ENCODE measurements at places on chromosomes 11 and 22.

- no peak overlapping the region for H3K4me3 ChIP-seq
- no peaks in the 10 kb centered on the region for H3K36me3 ChIP-seq
- peaks cover 8% of the 10 kb centered on the region for H3K27me3 ChIP-seq
- H3K27ac ChIP-seq = no peak overlapping the region
- H3K4me1 ChIP-seq = no peaks in the 10 kb centered on the region
Observed at GRCh38 chr22:22556995-22557925, 1.8 kb downstream of the PRAME start.

DNA sequence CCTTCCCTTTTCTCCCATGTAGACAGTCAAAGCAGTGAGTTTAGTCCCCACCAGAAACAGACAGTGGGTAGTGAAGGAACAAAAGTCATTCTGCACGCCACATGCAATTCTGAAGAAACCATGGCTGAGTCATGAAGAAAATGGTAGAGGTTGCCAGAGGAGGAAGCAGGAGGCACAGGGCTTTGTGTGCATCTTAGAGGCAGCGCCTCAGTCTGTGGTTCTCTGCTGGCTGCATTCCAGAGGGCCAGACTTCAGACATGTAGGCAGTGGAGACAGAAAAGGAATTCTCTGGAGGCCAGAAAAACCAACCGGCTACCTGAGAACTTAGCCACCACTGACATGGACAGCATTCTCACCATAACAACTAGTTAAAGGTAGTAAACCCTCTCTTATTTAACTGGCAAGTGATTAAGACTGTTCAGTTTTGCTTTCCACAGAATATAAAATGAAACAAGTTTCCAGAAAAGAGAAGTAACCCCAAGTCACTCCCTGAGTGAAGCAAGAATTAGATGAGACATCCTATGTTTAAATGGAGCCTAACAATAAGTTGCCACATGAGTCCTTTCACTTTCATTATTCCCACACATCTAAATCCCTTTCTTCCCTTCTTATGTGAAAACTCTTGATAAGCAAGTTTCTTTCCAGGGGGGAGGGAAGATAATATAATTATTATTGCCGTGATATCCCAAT, 556.1 kb downstream of the SOX6 start:
- no peaks in the 10 kb centered on the region for H3K27me3 ChIP-seq
- H3K36me3 ChIP-seq = no peaks in the 10 kb centered on the region
- H3K4me3 ChIP-seq = peak overlapping the region; percentile 14
- H3K27ac ChIP-seq = peak overlapping the region; percentile 87
- DNase-seq = peak; percentile 92
- H3K4me1 ChIP-seq = peaks cover 9% of the 10 kb centered on the region

- H3K4me3 ChIP-seq = no peak overlapping the region
- peak overlapping the region; percentile 57 for H3K27ac ChIP-seq
- no peaks in the 10 kb centered on the region for H3K36me3 ChIP-seq
- peaks cover 8% of the 10 kb centered on the region for H3K4me1 ChIP-seq
- H3K27me3 ChIP-seq = no peaks in the 10 kb centered on the region
Observed at GRCh38 chr11:34773826-34774225, 142.4 kb downstream of the APIP start.

DNA sequence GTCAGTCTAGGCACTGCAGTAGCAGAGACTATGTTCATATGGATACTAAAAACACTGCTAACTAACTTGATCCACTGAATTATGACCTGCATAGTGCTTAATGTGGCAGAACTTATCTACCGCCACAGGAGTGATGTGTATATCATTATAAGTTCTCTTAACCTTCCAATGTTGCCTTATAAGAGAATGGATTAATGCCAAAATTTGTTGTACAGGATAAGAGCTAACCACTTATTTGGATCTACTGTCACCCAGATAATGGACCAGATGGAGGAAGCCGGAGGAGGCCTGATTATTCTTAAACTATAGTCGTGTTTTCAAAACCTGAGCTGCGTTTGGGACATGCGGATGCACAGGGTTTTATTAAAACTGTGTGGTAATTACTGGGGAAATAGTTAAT, 1.9 kb upstream of the OR51B4 start:
- no peak for DNase-seq
- H3K27me3 ChIP-seq = peaks cover 66% of the 10 kb centered on the region
- H3K27ac ChIP-seq = no peak overlapping the region

DNA sequence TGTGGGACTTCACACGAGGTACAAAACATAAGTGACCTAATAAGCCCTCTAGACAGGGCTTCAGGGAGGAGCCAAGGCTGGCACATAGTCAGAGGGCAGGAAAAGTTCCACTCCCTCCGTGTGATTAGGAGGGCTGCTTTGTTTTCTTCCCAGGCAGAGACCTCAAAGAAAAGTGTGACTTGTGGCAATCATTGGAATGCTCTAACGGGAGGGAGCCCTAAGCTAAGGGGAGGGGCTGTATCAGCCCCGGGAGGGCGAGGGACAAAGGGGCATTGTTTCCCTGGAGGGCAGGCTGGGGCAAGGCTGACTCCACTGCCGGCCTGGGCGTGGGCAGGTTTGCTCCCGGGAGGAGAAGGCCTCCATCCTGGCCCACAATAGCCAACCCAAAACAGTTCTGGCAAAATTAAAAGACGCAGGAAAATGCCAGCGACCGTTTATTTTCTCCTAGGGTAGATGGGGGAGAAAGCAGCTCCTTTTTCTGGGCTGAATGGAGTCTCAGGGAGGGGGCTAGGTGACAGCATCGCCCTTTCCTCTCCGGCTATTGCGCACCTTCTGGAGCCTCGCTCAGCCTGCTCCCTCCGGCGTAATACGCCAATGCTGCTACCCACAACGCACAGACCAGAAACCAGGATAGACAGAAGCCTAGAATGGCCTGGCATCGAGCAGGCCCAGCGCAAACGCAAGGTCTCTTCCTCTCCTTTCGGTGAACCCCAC, 60.2 kb downstream of the ENDOD1 start:
- peak; percentile 33 for DNase-seq
- no peaks in the 10 kb centered on the region for H3K27me3 ChIP-seq
- peak overlapping the region; percentile 81 for H3K4me3 ChIP-seq
- no peaks in the 10 kb centered on the region for H3K36me3 ChIP-seq
- peak overlapping the region; percentile 82 for H3K27ac ChIP-seq

DNA sequence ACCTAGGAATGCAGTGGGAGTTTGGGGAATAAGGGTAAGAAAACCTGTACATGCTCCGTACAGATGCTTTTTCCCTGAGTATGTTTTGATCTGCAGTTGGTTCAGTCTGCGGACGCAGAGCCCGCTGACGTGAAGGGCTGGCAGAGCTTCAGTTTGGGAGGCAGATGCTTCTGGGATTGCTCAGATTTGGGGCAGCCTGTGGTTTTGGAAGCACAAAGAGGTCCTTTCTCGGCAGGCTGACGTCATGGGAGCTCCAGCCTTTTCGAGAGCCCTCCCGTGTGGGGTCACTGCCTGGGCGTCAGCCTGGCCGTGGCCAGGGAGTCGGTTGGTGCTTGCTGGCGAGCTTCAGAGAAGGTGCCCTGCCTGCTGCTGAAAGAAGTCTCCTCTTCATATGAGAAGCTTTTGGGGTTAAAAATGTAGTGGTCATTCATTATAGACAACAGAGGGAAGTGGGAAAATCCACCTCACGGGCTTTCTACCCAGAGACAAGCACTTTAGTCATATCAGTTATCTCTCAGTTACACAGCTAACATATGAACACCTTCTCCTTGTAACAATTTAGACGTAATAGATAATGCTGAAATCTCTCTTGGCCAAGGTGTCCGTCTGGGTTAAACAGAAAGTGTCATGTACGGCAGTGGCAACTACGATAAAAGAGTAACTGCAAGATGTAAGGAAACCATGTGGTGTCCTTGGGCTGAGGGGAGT, 26.8 kb downstream of the TPCN2 start:
- H3K27me3 ChIP-seq = no peaks in the 10 kb centered on the region
- peaks cover 10% of the 10 kb centered on the region for H3K36me3 ChIP-seq
- H3K4me1 ChIP-seq = peaks cover 30% of the 10 kb centered on the region
- DNase-seq = peak; percentile 63

- DNase-seq = no peak
- no peak overlapping the region for H3K27ac ChIP-seq
- H3K4me1 ChIP-seq = no peaks in the 10 kb centered on the region
- H3K36me3 ChIP-seq = no peaks in the 10 kb centered on the region
- peaks cover 20% of the 10 kb centered on the region for H3K27me3 ChIP-seq
Observed at GRCh38 chr11:69022260-69022659, 9.2 kb upstream of the MRGPRF start.

GRCh38 chr11:35106595-35106994, 32.4 kb upstream of the CD44 start:
- H3K27ac ChIP-seq = no peak overlapping the region
- DNase-seq = no peak
- H3K27me3 ChIP-seq = no peaks in the 10 kb centered on the region
- peaks cover 18% of the 10 kb centered on the region for H3K4me1 ChIP-seq
- H3K36me3 ChIP-seq = no peaks in the 10 kb centered on the region

- H3K4me1 ChIP-seq = peaks cover 18% of the 10 kb centered on the region
- DNase-seq = no peak
- no peaks in the 10 kb centered on the region for H3K27me3 ChIP-seq
- no peak overlapping the region for H3K4me3 ChIP-seq
- no peaks in the 10 kb centered on the region for H3K36me3 ChIP-seq
Observed at GRCh38 chr11:64119700-64120099, 46.2 kb downstream of the MACROD1 start.

- no peak overlapping the region for H3K27ac ChIP-seq
- no peak overlapping the region for H3K4me3 ChIP-seq
- H3K36me3 ChIP-seq = no peaks in the 10 kb centered on the region
- H3K27me3 ChIP-seq = peaks cover 4% of the 10 kb centered on the region
- DNase-seq = no peak
- peaks cover 4% of the 10 kb centered on the region for H3K4me1 ChIP-seq
Observed at GRCh38 chr11:1654388-1655167, 25.0 kb downstream of the KRTAP5-5 start.

DNA sequence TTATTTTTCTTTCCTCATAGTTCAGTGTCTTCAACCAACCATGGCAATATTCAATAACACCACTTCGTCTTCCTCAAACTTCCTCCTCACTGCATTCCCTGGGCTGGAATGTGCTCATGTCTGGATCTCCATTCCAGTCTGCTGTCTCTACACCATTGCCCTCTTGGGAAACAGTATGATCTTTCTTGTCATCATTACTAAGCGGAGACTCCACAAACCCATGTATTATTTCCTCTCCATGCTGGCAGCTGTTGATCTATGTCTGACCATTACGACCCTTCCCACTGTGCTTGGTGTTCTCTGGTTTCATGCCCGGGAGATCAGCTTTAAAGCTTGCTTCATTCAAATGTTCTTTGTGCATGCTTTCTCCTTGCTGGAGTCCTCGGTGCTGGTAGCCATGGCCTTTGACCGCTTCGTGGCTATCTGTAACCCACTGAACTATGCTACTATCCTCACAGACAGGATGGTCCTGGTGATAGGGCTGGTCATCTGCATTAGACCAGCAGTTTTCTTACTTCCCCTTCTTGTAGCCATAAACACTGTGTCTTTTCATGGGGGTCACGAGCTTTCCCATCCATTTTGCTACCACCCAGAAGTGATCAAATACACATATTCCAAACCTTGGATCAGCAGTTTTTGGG, at the start of gene OR51T1:
Gene OR51T1 (plus strand): TSS at position 41 of the 641 bp plus-strand sequence. CDS start 0 bp downstream, at position 41.
- peaks cover 46% of the 10 kb centered on the region for H3K27me3 ChIP-seq
- H3K27ac ChIP-seq = no peak within 1 kb of the TSS
- H3K4me1 ChIP-seq = no peaks in the 10 kb centered on the region
- no peak within 1 kb of the TSS for H3K4me3 ChIP-seq
- DNase-seq = no peak

- H3K27ac ChIP-seq = no peak overlapping the region
- H3K36me3 ChIP-seq = peaks cover 24% of the 10 kb centered on the region
- peaks cover 6% of the 10 kb centered on the region for H3K4me1 ChIP-seq
- no peaks in the 10 kb centered on the region for H3K27me3 ChIP-seq
- DNase-seq = no peak
Observed at GRCh38 chr11:62001450-62002191, 34.2 kb upstream of the FTH1 start.

DNA sequence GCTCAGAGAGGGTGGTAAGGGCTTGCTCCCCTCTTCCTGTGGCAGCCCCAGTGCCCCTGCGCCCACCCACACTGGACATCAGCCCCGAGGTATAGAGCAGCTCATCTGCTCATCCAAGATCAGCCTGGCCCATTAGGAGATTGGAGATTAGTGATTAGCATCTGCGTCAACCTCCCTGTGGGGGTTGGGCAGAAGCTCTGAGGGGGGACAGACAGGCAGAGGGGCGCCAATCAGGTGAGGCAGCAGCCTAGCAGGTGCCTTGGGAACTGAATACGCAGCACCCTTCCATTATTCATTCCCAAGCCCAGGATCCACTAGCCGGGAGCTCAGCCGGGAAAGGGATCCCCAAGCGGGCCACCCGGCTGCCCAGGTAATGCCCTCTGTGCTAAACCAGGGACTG, 11.0 kb downstream of the SMTN start:
- H3K4me1 ChIP-seq = no peaks in the 10 kb centered on the region
- no peak overlapping the region for H3K4me3 ChIP-seq
- no peak for DNase-seq

DNA sequence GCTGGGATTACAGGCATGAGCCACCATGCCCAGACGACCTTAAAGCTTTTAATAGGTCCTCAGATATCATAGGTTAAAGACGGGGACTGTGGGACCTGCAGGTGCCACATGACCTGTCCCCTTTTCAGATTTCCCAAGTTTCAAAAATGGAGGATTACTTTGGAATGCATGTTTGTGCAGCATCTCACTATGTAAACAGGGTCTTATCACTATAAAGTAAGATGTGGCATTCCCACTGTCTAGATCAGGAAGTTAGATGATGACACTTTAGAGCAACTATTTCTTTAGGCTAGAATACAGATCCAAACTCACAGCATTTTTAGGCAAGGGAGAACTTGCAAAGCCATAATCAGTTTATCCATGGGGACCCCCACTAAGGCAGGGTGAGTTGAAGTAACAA, 92.8 kb downstream of the USP35 start:
- H3K4me3 ChIP-seq = no peak overlapping the region
- H3K27me3 ChIP-seq = no peaks in the 10 kb centered on the region
- DNase-seq = no peak
- H3K36me3 ChIP-seq = no peaks in the 10 kb centered on the region

DNA sequence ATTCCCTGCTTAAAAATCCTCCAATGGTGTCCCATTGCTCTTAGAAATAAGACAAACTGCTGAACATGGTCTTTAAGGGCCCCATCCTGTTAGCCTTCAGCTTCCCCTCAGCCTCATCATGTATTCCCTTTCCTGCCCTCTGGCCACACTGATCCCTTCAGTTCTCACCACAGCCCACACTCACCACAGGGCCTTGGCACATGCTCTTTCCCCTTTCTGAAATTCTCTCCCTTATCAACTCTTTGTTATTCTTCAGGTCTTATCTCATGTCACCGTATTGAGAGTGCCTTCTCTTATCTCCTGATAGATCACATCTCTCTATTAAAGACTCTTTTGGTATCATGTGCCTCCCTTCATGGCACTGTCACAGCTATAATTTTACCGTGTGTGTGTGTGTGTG, 167.8 kb upstream of the MPPED2 start:
- no peaks in the 10 kb centered on the region for H3K4me1 ChIP-seq
- peaks cover 48% of the 10 kb centered on the region for H3K27me3 ChIP-seq
- no peaks in the 10 kb centered on the region for H3K36me3 ChIP-seq
- DNase-seq = no peak

- H3K36me3 ChIP-seq = no peaks in the 10 kb centered on the region
- H3K4me1 ChIP-seq = no peaks in the 10 kb centered on the region
- H3K27me3 ChIP-seq = no peaks in the 10 kb centered on the region
- H3K27ac ChIP-seq = no peak overlapping the region
Observed at GRCh38 chr11:30936491-30936890, 350.3 kb upstream of the MPPED2 start.

- H3K36me3 ChIP-seq = no peaks in the 10 kb centered on the region
- H3K4me3 ChIP-seq = no peak overlapping the region
- peaks cover 59% of the 10 kb centered on the region for H3K27me3 ChIP-seq
- no peaks in the 10 kb centered on the region for H3K4me1 ChIP-seq
- no peak overlapping the region for H3K27ac ChIP-seq
Observed at GRCh38 chr11:120635136-120635810, 123.7 kb downstream of the GRIK4 start.

All from MCF 10A (cell line).